Pulmonary artery endothelial cell (primary cell): ENCODE measurements at places on chromosomes 11 and 22.

DNA sequence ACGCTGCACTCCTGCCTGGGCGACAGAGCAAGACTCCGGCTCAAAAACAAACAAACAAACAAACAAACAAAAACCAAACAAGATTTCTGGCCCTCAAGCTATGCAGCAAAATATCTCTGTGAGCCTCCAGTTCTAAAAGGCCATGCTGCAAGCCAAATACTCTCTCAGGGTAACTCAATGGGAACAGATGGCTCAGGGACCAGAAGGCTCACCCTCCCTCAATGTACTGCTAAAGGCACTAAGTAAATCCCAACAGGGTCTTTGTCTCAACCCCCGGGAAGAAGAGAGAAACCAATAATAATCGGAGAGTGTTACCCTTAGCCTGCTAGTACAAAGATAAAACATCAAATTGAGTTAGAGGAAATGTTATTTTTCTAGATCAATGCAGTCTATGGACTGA, 119.7 kb upstream of the ZC3H12C start:
- DNase-seq, result no peak

GRCh38 chr11:43234881-43235280, 76.9 kb upstream of the API5 start:
- no peak for DNase-seq

GRCh38 chr11:68373189-68373814, 60.9 kb downstream of the LRP5 start:
- no peak for DNase-seq

DNA sequence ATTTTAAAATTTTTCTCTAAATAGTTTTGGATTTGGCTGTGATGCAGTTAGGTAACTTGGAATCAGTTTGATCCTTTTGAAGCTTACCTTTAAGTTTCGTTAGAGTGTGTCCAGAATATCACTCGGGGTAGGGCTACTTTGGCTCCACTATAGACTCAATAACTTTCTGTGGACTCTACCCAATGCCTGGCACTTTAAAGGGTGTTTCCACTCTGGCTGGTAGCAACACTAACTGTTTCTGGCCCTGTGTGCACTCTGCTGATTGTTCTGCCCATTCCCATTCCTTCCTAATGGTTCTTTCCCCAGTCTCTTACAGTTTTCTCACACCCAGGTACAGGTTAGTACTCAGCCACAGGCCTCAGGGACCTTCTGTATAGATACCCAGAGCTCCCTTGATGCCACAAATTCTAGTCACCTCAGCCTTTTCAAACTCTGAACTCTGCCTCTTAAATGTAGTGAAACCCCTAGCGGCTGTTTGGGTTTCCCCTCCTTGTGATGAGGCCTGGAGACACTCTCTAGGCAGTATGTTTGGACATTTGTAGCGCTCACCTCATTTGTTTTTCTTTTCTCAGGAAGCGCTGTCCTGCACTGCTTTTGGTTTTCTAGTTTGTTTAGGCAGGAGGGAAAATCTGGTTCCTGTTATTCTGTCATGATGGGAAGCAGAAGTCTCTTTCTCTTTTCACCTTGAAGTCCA, 16.8 kb downstream of the CUL5 start:
- no peak for DNase-seq

- DNase-seq, result no peak
Measured at GRCh38 chr11:14972581-14973495, 687 bp upstream of the CALCA start.
